ENCODE measurements at places on chromosomes 1 and 21.

GRCh38 chr1:167797015-167797414 is 75.2 kb downstream of the MPZL1 start:
- DNase-seq, result no peak

- no peak for DNase-seq
Measured at GRCh38 chr1:39675220-39675619, 3.3 kb upstream of the NT5C1A start.

DNA sequence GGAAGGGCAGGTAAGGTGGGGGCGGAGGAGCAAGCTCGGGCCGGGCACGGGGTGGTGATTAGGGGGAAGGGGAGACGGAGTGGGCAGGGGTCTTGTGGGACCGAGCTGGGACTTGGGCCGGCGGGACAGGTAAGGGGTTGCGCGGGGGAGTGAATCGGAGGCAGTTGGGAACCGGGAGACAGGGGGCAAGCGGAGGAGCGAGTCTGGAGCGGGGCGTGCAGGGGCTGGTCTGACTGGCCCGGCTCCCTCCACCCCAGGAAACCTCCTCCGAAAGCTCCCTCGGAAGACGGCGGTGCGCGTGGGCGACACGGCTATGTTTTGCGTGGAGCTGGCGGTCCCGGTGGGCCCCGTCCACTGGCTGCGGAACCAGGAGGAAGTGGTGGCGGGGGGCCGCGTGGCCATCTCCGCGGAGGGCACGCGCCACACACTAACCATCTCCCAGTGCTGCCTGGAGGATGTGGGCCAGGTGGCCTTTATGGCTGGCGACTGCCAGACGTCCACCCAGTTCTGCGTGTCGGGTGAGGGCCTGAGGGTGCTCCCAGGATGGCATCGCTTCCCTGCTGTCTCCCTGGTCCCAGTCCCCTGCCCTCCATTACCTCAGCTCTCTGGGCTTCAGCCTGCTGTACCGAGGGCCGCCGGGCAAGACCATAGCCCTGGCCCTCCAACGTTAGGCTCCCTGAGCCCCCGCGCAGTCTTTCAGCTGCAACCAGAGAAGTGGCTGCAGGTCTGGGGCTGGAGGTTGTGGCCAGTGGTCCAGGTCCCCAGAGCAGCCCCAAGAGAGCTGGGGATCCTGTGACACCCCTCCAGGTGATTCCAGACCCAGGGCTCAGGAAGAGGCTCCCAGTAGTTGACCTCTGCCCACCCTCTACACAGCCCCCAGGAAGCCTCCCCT is 6.3 kb downstream of the OBSCN start:
- DNase-seq, result no peak

GRCh38 chr21:37005548-37006485 is 685 bp upstream of the RIPPLY3 start:
- DNase-seq, result no peak

DNA sequence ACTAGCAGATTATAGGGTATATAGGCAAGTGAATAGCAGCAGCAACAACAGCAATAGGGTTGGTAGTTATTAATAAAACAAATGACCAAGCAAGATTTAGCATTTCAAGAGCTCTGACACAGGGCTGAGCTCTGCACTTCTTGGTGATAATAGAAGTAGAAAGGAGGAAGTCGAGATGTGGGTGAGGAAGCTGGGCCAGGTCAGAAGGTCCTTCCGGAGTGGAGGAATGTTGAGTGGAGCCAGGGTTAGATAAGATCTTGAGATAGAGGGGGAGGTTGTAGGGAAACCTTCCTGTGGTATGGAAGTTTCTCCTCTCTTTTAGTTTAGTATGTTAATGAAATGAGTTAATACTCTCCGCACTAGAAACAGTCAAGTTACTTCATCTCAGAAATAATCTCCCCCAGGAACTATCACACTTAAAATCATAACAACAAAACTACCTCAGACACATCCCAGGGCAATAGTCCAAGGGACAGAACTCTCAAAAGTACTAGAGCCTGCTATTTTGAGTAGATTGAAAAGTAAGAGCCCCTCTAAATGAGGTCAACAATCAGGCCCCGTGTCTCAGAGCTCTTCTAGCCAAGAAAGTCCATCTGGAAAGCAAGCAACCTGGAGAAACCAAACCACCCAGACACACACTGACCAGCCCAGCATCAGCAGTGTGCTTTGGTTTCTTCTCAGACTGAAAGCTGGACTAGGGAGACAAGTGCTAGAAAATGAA is 45.4 kb upstream of the ATP1B1 start:
- no peak for DNase-seq

DNA sequence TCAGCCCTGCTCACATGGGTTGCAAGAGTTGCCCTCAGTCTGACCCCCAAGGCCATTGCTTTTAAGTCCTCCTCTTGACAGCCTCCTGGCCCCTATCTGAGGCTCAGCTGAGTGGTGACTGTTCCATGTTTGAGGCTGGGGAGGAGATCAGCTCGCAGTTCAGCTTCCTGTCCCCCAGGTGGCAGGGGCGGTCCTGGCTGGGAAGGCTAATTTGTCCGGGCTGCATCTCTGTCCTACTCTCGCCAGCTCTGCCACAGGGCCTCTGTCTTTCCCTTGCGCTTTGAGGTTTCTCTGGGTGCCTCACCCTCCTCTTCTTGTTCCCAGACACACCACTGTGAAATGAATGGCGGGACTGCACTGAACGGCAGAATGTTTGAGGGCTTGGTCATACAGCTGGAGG is 157.3 kb downstream of the KCNJ6 start:
- peak; percentile 16 for DNase-seq
